Muscle of arm (tissue), 14 donors: ENCODE measurements at places on chromosomes 3 and 15.

- no peak for DNase-seq
Measured at GRCh38 chr3:178203650-178204049, 332.6 kb upstream of the KCNMB2 start.

DNA sequence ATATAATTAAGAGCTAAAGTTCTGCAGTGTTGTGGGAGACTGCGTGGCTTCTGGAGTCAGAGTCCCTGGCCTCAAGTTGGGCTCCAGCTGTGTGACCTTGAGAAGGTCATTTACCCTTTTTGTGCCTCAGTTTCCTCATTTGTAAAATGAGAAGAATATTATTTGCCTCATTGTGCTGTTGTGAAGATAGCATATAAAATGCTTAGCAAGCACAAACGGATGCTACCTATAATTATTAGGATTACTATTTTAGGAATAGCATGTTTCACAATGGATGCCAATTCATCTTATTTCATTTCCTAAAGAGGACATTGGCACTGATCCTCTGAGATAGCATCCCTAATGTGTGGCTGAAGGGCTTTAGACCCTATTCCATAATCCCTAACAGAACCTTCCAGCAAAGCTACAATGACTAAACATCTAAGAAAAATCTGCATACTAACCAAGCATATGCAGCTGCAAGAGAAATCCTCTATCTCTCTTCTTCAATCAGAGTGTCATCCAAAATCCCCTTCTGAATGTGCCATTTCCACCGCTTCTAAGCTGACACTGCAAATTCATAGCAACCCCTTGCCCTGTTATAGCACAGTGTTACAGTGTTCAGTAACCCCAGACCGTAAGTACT is 148.3 kb downstream of the RBMS3 start:
- no peak for DNase-seq

DNA sequence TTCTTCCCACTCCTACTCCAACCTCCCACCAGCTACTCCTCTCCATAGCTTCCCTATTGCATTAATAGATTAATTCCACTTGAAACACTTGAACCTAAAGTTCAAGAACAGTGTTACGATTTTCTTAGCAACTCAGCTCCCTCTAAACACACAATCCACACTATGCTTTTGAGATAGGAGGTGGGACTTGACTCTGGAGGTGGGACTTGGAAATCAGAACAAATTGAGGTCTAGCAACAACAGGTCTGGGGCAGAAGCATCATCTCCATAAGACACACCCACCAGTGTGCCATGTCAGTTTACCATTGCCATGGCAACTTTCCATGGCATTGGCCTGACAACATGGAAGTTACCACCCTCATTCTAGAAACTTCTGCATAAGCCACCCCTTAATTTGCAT is 336.5 kb upstream of the ALCAM start:
- no peak for DNase-seq

- no peak for DNase-seq
Measured at GRCh38 chr3:127820221-127820825, 2.0 kb downstream of the MGLL start.

- DNase-seq = no peak
Measured at GRCh38 chr15:93068581-93069199, 20.3 kb downstream of the RGMA start.

- no peak for DNase-seq
Measured at GRCh38 chr3:46348823-46349482, 5.0 kb upstream of the CCR2 start.
